ENCODE measurements at places on chromosomes 3 and 15.

GRCh38 chr3:129054605-129055104, 5.9 kb upstream of the GP9 start:
- DNase-seq, result no peak

DNA sequence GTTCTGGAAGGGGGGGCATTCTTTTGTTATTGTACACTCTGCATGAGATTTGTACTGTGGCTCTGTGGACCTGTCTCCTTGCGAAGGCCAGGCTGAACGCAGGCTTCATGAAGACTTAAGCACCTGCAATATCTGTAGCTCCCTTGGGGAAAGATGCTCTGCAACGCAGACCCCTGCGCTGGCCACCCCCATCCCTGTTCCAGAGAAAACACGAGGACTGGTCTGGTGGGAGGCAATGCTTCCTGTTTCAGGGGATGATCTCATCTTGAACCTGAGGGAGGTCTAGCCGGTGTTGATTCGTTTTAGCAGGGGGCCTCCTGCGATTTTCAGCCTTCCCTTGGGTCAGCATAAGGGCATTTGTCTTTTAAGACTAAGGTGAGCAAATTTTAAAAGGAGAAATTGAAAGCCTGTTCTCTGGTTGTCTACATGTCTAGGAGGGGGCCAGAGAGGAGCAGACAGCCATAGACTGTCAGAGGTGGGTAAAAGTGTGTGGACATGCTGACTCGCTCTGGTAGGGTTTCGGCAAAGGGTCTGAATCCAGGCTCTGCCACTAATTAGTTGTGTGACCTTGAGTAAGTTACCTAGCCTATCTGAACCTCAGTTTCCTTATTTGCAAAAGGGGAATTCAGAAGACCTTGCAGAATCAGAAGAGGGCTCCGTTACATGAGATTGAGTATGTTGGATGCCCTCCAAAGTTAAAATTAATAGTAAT, 80.9 kb upstream of the RASGRF1 start:
- DNase-seq, result no peak

GRCh38 chr3:149808209-149808829, 4.7 kb upstream of the RNF13 start:
- DNase-seq, result peak; percentile 19

DNA sequence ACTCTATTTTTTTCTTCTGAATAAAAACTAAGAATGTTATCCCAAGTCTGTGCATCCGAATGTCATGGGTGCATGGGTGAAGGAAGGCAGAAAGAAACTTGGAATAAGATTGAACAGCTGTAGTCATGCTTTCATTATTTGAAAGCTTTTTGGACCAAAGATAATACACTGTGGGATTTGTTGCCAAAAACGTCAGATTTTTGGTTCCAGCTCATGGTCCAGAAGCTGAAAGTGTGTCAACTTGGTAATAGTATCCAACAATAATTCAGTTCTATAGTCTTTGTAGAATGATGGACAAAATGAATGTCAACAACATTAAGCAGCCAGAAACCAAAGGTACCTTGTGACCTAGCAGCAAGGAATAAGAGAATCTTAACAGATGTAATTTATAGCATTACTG, 327.9 kb upstream of the ADAMTS9 start:
- DNase-seq, result no peak

- DNase-seq, result no peak
Measured at GRCh38 chr3:104982130-104982529, 384.6 kb upstream of the ALCAM start.

GRCh38 chr3:45906681-45907407, 20.5 kb downstream of the CCR9 start:
- no peak for DNase-seq

DNA sequence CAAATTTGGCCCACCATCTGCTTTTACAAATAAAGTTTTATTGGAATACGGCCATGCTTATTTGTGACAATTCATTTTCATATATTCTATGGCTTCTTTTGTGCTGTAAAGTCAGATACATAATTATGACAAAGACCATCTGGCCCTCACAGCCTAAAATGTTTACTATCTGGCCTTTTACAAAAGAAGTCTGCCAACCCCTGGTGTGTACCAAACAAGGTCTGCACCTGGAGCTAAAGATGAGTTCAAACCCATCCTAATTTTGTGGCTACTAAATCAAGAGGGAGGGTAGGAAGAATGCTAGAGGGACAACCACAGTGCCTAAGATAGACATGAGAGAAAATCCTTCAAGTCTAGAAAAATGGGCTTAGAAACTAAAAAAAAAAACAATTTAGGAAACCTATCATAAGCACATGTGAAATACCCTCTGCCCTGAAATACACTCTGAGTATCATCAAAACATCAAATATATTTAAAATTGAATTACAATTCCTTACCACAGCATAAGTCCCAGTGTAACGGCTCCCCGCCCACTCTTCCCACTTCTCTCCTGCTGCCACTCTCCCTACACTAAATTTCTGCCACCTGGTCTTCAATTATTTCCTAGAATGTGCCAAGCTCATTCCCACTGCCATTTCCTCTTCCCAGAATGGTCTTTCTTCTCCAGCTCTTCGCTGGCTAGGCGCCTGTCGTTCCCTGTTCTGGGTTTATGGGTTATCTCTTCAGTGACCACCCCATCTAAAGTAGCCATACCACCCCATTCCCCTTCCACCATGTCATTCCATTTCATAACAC, 950.7 kb upstream of the CFAP20DC start:
- DNase-seq, result no peak

- no peak for DNase-seq
Measured at GRCh38 chr3:16461463-16462245, 51.8 kb downstream of the RFTN1 start.

DNA sequence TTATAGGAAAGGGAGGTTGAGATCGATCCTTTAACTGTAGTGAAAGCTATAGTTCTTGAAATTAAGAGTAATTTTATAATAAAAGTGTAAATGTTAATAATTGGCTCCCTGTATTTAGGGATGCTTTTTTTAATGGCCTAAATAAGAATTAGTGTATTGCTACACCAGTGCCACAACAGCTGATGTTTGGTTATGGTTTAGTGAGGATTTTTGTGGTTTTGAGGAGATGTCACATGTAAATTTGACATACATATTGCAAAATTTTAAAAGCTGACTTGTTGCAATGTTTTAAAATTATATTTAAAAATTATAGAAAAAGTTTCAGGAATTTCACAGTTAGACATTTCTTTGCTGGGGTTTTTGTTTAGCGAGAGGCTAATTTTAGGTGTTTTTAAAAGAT, 3.9 kb downstream of the TSC22D2 start:
- no peak for DNase-seq

DNA sequence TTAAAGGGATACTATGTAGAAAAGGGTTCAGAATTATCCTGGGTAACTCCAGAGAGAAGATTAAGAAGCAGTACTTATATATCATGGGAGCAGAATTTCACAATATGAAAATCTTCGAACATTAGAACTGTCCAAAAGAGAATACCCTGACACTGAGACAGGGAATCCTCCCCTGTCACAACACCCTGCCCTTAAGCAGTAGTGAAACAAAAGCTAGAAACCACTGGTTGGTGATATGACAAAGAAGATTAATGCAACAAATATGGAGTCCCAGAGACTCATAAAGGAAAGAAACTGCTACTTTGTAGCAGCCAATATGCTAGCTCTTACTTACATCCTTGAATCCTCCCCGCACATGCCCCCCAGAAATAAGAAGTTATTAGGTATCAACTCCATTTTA, 18.5 kb downstream of the MIX23 start:
- DNase-seq, result no peak

DNA sequence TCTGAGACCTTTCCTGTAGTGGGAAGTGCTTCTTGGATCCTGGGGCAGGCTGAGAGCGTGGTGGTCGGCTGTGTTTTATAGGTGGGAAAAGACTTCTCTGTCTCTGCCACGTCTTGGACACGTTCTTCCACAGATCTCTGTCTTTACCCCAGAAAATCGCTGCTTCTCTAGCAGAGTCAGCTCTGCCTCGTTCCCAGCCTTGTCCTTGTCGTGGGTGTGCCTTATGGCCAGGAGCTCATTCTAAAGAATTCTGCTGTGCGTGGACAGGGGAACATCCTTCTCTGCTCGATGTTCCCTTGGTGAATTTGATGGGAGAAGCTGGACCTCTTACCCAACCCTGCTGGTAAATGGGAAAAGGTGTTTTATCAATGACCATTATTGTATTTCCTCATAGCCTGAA, 433.1 kb upstream of the C2CD4B start:
- no peak for DNase-seq

DNA sequence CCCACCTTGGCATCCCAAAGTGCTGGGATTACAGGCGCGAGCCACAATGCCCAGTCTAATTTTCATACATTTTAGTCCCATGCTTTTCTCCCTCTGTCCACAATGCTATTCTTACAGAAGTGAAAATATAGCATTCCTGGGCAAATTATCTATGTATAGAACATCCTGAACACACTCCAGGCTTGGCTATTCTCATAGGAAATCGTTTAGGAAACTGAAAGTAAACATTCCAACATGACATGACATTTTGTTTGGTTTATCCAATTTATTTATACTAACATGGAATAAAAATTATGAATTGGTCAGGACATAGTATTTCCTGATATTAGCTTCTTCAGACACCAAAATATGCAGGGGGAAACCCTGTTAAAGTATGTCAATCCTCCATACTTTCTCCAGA, 52.6 kb downstream of the SYNM start:
- no peak for DNase-seq

DNA sequence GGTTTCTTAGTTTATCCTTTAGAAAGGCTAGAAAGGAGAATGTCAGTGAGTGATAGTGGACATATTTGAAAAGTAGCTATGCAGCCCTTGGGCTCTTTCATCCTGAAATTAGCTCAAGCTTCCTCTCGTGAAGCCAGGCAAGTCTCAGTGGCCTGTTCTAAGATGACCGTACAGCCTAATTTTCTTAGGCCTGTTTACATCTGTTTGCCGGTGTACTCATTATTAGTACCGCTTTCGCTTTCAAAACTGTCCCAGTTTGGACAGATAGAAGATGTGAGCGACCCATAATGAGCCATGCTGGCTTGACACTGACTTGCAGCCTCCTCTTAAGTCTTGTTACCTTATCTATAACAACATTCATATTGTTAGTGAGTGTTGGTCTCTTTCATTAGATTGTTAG, 5.7 kb upstream of the ARL14 start:
- no peak for DNase-seq

DNA sequence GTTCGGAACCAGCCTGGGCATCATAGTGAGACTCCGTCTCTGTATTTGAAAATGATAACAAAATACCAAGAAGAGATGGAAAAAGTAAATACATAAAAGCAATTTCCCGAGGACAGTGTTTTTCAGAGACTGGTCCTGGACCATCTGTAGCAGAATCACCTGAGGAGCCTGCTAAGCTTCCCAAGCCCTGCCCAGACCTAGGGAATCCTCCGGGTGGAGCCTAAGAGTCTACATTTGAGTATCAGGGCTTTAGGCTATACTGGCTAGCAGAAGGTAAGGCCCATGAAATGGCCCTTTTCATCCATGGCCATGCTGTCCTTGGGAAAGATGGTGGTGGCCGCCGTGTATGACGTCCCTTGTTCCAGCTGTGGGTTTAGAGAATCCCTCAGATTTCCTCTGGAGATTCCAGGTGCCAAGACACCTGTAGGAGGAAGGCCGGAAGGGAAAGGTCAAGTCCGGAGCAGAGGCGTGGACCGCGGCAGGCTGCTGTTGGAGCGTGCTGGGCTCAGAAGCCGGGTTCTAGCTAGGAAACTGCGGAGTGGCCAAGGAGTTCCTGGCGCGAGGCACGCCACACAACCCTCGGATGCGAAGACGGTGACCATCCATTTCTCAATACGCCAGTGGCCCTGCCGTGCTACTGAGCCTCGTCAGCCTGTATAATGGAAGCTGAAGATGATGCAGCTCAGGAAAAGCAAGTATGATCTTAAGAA, 50.9 kb downstream of the TMEM44 start:
- no peak for DNase-seq

DNA sequence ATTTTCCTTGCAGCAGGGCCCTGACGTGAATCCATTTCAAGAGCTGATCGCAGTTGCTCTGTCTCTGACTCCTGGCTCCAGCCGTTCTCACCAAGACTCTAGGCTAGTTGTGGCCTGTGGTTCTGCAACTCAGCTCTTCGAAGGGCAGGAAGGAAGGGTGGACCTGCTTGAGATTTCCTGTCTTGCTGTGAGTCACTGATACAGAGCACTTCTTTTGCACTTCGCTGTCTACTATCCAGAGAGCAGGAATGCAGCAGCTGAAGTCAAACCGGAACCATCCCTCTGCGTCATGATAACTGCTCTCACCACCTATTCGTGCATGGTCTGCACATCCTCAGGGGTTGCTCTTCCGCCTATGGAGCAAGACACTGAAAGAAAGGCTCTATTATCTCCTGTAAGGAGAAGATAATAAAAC, 59.7 kb downstream of the RAP2B start:
- peak; percentile 55 for DNase-seq

DNA sequence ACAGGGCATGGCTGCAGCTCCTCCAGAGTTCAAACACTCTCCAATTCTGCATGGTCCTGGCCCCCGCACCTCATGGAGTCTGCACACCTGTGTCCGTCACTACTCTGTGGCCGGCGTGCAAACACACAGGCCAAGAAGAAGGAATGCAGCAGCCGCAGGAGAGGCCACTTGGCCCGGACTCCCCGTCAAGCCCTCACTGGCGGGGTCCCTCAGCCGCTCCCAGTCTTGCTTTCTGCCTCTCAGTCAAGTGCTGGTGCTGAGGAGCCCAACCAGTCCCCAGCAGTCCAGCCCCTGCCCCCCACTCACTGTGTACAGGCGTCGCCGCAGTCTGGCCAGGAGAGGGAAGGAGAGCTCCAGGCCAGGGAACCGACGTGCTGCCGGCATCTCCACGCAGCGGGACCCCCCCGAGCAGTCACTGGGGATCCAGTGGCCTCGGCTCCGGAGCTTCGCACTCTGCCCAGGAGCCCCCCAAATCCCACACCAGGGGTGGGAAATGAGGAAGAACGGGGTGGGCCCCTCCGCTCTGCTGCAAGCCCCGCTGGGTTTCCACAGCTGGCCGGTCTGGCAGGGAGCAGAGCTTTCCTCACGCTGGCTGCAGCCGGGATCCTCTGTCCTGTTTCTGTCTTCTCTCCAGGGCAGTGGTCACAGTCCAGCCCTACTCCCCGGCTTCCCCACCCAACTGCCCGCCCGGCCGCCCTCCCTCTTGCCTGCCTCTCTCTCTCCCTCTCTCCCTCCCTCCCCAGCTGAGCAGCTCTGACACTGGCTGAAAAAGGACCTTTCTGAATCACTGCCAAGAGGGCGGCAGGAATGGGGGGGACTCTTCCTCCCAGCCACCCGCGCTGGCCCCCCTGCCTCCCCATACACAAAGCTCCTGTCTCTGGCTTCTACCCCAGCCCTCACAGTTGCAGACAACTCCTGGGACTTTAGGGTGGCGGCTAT, 16.0 kb downstream of the TNK2 start:
- no peak for DNase-seq

GRCh38 chr15:60721257-60721626, 242.3 kb upstream of the ICE2 start:
- DNase-seq, result no peak

- no peak for DNase-seq
Measured at GRCh38 chr15:97984157-97984556, 23.7 kb downstream of the ARRDC4 start.
